ENCODE measurements at places on chromosomes 4 and X. TPM values are rescaled to one million over a fixed set of nuclear protein-coding genes. Genes with fewer than 3 reads are reported as not detected.

Gene RADX
- 8.0 TPM for total RNA-seq

Gene CLCN3
- total RNA-seq = 87.5 TPM

Gene SLC10A6
- total RNA-seq = 0.55 TPM

Gene WDR17
- 79.3 TPM for total RNA-seq

Gene ADGRL3
- 116 TPM for total RNA-seq

Gene ARR3
- not detected for total RNA-seq

Gene RGN
- total RNA-seq = 22.6 TPM

Gene DCX
- total RNA-seq = 19.2 TPM

Gene MAGEB2
- total RNA-seq = not detected

Gene GASK1B
- 49.2 TPM for total RNA-seq

Gene MAML3
- total RNA-seq = 5.9 TPM

Gene MAGIX
- total RNA-seq = 5.4 TPM

Gene ATP2B3
- total RNA-seq = 76.5 TPM

Gene USP46
- total RNA-seq = 113 TPM

Gene MXRA5
- 0.99 TPM for total RNA-seq

Gene RAI2
- 8.9 TPM for total RNA-seq

Gene SMARCAD1
- total RNA-seq = 39.6 TPM

Gene GAB3
- 1.2 TPM for total RNA-seq

Gene TGIF2LX
- not detected for total RNA-seq

Gene MGARP
- 2.2 TPM for total RNA-seq

Gene GUCY1B1
- total RNA-seq = 58.2 TPM

Gene GCNA
- total RNA-seq = 8.2 TPM

Gene AKAP4
- total RNA-seq = not detected

Gene TEX13B
- total RNA-seq = not detected

Gene RHOXF1
- total RNA-seq = not detected

Gene SPON2
- total RNA-seq = 18.7 TPM

Gene RAB39B
- total RNA-seq = 8.9 TPM

Gene ZNF157
- 1.9 TPM for total RNA-seq

Gene DCUN1D4
- 95.2 TPM for total RNA-seq

Gene HSFX1
- 5.6 TPM for total RNA-seq

Gene MAGEC1
- not detected for total RNA-seq

Gene USP17L22
- total RNA-seq = not detected

Gene DIPK2B
- 9.0 TPM for total RNA-seq

Gene CHRDL1
- 23.9 TPM for total RNA-seq

Gene UGT2B7
- total RNA-seq = not detected

Gene SSX2
- not detected for total RNA-seq

Gene MAMLD1
- 18.3 TPM for total RNA-seq

Gene HPSE
- total RNA-seq = 3.0 TPM

Gene GATA1
- not detected for total RNA-seq

Gene IL2RG
- total RNA-seq = 2.4 TPM

Gene HSD17B13
- 3.3 TPM for total RNA-seq

Gene PABPC1L2B
- total RNA-seq = 22.1 TPM

Gene TEC
- total RNA-seq = 4.0 TPM

Gene XG
- not detected for total RNA-seq

Gene BEND4
- 2.2 TPM for total RNA-seq
